MV-4-11 (cell line): ENCODE measurements at places on chromosomes 16 and 17.

GRCh38 chr16:31780342-31780741 is 93.3 kb upstream of the ZNF267 start:
- DNase-seq = no peak

- no peak for DNase-seq
These were observed 3.1 kb upstream of the BAIAP2 start for GRCh38 chr17:81031566-81032550.

DNA sequence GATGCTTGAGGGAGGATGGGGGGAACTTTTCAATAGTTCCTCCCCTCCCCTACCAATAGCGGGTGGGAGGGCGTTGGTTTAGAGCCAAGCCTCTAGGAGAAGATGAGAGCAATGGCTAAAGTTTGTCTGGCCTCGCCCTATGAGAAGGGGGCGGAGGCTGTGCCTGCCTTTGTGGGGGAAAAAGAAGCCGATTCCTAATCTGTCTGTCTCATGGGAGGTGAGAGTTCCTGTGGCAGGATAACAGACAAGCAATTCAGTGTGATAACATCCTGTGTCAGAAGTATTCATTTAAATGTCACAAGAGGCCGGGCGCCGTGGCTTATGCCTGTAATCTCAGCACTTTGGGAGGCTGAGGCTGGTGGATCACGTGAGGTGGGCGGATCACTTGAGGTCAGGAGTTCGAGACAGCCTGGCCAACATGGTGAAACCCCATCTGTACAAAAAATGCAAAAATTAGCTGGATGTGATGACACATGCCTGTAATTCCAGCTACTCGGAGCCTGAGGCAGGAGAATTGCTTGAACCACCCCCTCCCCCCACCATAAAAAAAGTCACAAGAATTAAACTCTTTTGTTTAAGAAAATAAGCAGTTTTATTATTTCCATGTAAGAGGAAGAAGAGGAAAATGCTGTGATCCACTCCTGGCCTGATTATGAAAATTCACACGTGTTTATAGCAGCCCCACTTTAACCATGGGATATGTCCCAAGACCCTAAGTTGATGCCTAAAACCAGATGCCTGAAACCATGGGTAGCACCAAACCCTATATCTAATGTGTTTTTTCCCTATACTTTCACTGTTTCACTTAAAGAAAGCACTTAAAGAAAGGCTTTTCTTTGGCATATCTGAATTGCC is 1.7 kb downstream of the SLFN5 start:
- peak; percentile 58 for DNase-seq

- no peak for DNase-seq
These were observed 7.3 kb downstream of the ABCA3 start for GRCh38 chr16:2333231-2333630.

DNA sequence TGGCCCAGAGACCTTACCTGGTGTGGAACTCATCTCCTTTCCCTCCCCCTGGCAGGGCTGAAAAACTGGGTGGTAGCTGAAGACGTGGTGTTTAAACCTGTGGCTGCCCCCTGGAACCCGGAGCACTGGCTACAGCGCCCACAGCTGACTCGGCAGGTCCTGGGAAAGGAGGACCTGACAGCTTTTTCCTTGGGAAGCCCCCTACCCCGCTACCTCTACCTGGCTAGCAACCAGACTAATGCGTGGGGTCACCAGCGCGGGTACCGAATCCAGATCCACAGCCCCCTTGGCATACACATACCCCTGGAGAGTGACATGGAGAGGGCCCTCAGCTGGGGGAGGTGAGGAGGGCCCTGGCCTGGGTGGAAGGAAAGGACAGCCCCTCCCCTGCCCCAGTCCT is 2.0 kb upstream of the AOC3 start:
- no peak for DNase-seq

- no peak for DNase-seq
These were observed 23.2 kb upstream of the PHB1 start for GRCh38 chr17:49437696-49438435.

- DNase-seq = no peak
These were observed 260.1 kb downstream of the PARN start for GRCh38 chr16:14369734-14370598.
